Kidney epithelial cell (primary cell): ENCODE measurements at places on chromosomes 11 and 22. TPM values are rescaled to one million over a fixed set of nuclear protein-coding genes. Genes with fewer than 3 reads are reported as not detected.

The FGF19 gene
- not detected in 2 replicates for total RNA-seq

The C11orf91 gene
- not detected in 2 replicates for total RNA-seq

The OR5M8 gene
- not detected in 2 replicates for total RNA-seq

The ARHGAP42 gene
- 23.3 and 27.9 TPM in 2 replicates for total RNA-seq

The USP2 gene
- total RNA-seq = 1.6 and 2.0 TPM in 2 replicates

The CNIH2 gene
- 0.04 and 0.21 TPM in 2 replicates for total RNA-seq

The EXT2 gene
- total RNA-seq = 83.5 and 99.6 TPM in 2 replicates

The ACTN3 gene
- not detected in 2 replicates for total RNA-seq

The C1QTNF4 gene
- 2.1 and 7.1 TPM in 2 replicates for total RNA-seq

DNA sequence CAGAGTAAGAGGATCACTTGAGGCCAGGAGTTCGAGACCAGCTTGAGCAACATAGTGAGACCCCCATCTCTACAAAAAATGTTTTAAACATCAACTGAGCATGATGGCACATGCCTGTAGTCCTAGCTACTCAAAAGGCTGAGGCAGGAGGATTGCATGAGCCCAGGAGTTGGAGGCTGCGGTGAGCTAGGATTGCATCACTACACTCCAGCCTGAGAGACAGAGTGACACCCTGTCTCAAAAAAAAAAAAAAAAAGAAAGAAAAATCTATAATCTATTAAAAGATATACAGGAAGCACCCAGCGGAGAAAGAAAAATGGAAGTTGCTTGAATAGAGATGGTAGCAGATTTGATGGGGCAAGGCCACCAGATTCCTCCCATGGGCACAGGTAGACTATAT lies 61.8 kb downstream of the FAM83F start:
- DNase-seq = no peak

DNA sequence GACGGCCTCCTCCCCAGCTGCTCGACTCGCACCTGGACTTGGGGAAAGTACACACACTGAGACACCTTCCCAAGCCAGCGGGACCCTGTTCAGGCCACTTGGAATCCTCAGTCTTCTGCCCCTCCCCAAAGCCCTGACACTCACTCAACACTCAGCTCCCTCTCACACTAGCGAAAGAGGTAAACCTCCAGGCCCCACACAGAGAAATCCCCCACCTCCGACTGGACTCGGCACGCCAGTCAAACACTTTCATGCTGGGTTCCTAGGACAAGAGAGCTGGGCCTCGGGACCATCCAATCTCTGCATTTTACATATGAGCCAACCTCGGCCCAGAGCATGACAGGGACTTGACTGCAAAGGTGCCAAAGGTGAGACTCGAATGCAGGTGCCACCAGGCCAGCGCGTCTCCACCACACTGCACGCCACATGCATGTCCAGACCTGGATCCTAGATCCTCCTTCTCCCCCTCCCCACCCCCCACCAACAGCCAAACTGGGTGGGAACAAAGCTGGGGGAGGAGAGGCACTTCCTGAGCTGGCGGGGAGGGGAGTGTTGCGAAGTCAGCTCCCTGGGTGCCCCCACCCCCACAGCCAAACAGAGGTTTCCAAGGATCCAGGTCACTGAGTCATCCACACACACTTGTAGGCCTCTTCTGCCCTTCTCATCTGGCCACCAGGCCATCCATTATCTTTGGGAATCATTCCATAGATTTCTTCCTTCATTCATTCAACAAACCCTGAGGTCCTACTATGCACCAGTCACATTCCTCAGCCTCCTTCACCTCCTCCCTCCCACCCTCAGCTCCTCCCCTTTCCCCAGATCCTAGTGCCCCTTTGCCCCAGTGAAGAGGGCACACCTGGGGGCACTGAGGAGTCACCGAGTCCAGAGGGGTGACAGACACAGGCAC lies 10.7 kb upstream of the CD5 start:
- DNase-seq = no peak

- DNase-seq = no peak
Observed at GRCh38 chr22:46352691-46353386, 17.3 kb downstream of the TRMU start.

- no peak for DNase-seq
Observed at GRCh38 chr22:17115945-17116565, 5.1 kb downstream of the TMEM121B start.

DNA sequence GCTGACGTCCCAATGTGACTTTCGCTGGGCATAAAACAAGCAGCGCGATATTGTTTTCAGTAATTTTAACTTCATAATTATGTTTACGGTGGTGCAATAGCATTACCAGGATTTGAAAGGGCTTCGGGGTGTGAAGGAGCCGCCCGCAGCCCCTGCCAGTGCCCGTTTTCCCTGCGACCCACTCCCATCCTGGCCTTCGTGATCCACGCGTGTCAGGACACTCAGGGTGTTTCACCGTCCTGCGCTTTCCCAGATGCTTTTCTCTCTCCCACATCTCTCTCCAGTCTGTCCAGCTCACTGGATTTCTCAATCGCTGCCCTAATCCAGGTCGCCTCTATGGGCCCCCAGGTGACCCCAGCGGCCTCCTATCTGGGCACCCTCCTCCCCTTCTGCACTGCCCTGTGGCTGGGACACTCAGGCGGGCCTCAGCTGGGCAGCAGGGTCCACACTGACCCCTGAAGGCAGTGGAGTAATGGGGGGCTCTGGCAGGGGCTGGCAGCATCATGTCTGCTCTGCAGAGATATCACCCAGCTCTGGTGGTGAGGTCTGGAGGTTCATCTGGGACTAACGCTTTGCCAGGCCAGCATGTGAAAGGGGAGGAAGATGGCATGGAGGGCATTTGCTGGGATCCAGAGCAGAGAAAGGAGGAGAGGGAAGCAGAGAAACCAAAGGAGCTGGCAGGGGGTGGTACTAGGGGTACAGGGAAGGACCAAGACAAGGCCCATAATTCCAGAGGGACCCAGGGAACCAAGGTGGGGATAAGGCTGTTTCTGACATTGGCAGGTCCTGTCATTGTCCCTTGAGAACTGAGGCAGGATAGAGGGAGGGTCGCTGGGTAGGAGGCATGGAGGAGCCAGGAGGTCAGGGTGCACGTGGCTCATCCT lies 622.8 kb downstream of the BRD1 start:
- no peak for DNase-seq

DNA sequence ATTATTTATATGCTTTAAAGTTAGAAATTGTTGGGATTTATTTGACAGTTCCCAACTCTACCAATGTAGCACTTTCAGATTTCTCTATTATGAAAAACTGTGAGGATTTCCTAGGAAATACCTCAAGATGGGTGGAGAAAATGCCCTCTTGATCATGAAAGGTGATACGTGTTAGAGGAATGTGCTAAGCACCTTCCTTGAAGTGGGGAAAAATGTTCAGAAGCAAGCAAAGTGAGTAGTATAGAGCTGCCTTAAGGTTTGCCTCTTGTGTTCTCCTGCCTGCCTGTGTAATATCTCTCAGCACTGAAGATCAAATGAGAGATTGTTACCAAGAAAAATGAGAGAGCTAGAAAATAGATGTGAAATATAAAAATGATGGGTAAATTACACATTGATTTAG lies 58.2 kb downstream of the YAP1 start:
- peak; percentile 14 for DNase-seq

- peak; percentile 56 for DNase-seq
Observed at GRCh38 chr22:44085743-44086270, 61.7 kb downstream of the PARVB start.
